D721Med (cell line): ENCODE measurements at places on chromosomes 2 and 18.

DNA sequence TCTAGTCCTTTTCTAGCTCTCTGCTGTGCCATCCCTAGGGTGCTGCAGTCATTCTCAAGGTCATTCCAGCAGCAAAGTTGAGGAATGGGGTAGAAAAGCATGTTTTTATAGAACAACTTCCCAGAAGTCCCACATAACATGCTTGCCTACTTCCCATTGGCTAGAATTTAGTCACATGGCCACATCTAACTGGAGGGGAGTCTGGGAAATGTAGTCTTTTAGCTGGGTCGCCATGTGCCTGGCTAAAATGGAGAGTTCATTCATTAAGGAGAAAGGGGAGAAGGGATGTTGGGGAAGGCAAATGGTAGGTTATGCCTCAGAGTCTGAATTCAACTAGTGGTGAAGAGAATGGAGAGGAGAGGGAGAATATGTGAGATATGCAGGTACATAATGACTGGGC, 85.7 kb downstream of the SLC4A3 start:
- no peak for DNase-seq

- no peak for DNase-seq
Measured at GRCh38 chr18:46461993-46462392, 195.0 kb downstream of the LOXHD1 start.

DNA sequence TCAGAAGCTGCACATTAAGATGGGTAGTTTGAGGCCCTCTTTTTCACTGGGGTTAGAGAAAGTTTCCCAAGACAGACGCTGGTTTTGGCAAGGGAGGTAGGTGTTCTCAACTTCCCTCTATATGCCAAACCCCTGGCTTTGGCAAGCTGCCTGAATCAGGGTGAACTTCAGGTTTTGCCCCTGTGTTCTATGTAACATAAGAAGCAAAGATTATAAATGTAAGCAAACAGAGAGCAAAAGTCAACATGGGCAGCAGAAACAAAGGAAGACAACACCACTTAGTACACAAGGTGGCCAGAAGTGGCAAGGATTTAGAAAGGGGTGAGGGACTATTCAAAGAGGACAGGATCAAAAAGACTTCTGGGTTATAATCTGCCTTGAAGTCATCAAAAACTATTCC, 70.5 kb upstream of the TFCP2L1 start:
- DNase-seq, result no peak

DNA sequence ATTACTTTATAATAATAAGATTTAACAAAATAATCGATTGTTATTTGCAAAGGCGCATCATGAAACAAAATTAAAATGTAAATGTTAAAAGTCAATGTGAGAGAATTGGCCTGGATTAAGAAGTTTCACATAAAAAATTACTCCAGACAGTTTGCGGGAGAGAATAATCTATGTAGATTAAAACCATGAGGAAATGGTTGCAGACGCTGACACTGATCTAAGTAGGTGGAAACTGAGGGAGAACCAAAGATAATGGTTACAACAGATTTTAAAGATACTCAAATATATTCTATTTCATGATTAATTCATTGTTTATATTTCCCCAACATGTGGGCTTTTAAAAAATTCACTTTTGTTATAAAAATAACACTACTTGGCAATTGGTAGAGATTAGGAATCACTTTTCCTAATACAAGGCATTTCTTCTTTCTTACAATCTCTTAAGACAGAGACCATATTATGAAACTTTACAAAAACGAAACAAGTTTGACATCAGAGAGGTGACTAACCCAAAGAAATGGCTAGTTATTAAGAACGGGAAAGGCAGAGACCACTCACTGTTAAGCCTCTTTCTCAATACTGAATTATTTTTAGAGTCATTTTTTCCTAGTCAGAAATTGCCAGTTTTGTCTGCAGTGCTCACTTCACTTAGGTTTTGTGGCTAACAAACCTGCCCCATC, 1.6 kb downstream of the KANSL1L start:
- no peak for DNase-seq

GRCh38 chr2:135762022-135762421, 20.4 kb downstream of the UBXN4 start:
- DNase-seq, result no peak

- no peak for DNase-seq
Measured at GRCh38 chr2:74959106-74959751, 786 bp downstream of the POLE4 start.

- DNase-seq, result no peak
Measured at GRCh38 chr2:70905443-70906421, 30.0 kb upstream of the ATP6V1B1 start.

- DNase-seq, result no peak
Measured at GRCh38 chr2:205738117-205738968, 56.0 kb downstream of the NRP2 start.
